Muscle of back (tissue), 13 donors: ENCODE measurements at places on chromosomes 11 and 22. TPM values are rescaled to one million over a fixed set of nuclear protein-coding genes. Genes with fewer than 3 reads are reported as not detected.

Gene GNG3
- polyA plus RNA-seq, result not detected

Gene TXNRD2
- 15.3 TPM for polyA plus RNA-seq

Gene TMEM132A
- 38.4 TPM for polyA plus RNA-seq

GRCh38 chr11:96193745-96194443 is 149.1 kb downstream of the MAML2 start:
- DNase-seq, result no peak

DNA sequence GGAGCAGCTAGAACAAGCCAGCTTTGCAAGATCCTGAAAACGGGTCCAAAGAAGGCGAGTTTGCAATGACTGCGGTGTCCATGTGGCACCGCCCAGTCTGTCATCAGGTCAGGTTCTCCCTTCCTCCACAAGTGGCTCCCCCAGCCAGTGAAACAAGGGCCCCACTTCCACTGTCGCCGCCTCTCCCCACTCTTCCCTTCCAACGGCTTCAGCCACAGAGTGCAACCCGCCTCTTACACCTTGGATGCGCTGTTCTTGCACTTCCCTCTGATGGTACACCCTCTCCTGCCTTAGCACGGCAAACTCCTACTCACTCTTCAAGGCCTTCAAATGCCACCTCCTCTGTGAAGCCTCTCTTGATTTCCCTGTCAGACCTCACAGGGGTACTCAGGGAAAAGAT is 10.8 kb upstream of the TCF20 start:
- no peak for DNase-seq

DNA sequence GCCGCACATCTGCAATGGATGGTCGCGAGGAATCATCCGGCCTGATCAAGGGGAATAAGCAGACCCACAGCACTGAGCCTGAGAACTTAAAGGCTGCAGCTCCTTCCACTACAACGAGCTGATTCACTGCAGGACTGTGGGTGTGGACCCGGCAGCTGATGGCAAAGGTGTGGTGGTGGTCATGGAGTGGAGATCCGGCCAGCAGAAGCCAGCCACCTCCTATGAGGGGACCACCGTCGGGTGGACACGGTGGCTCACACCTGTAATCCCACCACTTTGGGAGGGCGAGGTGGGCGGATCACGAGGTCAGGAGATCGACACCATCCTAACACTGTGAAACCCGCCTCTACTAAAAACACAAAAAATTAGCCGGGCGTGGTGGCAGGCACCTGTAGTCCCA is 66.4 kb downstream of the DGCR2 start:
- no peak for DNase-seq

- no peak for DNase-seq
Measured at GRCh38 chr11:72228229-72228843, 3.8 kb downstream of the INPPL1 start.

GRCh38 chr11:43802509-43802908 is 78.1 kb upstream of the ALKBH3 start:
- DNase-seq, result no peak

Gene ACRV1
- 0.39 TPM for polyA plus RNA-seq

- no peak for DNase-seq
Measured at GRCh38 chr11:1330473-1330872, 21.0 kb upstream of the TOLLIP start.

GRCh38 chr11:75706260-75706729 is 11.3 kb upstream of the MOGAT2 start:
- DNase-seq, result peak; percentile 77

- DNase-seq, result no peak
Measured at GRCh38 chr11:132238331-132238866, 868.0 kb downstream of the NTM start.

DNA sequence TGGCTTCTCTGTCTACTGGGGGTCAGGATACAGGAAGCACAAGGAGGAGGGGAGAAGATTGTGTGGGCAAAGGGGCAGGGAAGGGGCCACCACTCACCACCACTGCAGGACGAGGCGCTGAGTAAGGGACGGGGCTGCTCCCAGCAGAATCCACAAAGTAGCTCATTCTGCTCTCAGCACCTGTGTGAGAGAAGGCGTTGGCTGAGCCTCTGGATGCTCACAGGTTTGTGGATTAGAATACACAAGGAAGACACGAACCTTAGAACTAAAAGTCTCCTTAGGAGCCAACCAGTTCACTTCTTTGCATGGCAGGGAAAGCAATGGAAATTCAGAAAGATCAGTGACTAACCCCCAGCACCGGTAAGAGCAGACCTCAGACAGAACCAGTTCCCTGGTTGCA is 14.4 kb downstream of the ETS1 start:
- no peak for DNase-seq

DNA sequence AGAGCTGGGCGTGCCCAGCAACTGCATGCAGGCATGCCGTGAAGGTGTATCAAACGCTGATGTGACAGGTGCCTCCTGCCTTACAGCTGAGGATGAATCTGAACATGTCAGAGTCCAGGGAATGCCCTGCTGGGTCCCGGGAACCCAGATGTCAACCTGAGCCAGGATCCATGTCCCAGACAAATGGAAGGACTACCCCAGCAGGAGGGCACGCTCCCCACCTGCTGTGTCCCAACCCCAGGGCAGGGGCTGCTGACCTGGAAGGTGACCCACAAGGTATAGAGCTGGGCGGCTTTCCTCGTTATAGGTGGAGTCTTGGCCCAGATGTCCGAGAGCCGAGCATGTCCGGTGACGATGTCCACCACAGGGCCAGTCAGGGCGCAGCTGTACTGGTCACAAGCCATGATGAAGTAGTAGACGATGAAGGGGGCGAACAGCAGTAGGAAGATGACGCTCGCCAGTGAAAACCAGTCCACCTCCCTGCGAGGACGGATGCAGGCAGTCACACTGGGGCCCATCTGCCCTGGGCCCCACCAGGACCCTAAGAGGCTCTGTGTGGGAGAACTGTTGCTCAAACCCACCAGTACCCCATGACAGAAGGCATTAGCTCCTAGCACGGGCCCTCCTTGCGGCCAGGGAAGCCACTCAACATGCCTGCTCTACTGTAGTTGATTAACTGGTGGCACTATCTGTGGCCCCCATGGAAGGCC is 4.3 kb downstream of the DHCR7 start:
- DNase-seq, result no peak

Gene ABTB2
- 4.7 TPM for polyA plus RNA-seq

GRCh38 chr11:100932474-100933100 is 197.0 kb downstream of the PGR start:
- DNase-seq, result peak; percentile 53

Gene MISFA
- polyA plus RNA-seq, result 4.3 TPM

Gene KRTAP5-2
- not detected for polyA plus RNA-seq

DNA sequence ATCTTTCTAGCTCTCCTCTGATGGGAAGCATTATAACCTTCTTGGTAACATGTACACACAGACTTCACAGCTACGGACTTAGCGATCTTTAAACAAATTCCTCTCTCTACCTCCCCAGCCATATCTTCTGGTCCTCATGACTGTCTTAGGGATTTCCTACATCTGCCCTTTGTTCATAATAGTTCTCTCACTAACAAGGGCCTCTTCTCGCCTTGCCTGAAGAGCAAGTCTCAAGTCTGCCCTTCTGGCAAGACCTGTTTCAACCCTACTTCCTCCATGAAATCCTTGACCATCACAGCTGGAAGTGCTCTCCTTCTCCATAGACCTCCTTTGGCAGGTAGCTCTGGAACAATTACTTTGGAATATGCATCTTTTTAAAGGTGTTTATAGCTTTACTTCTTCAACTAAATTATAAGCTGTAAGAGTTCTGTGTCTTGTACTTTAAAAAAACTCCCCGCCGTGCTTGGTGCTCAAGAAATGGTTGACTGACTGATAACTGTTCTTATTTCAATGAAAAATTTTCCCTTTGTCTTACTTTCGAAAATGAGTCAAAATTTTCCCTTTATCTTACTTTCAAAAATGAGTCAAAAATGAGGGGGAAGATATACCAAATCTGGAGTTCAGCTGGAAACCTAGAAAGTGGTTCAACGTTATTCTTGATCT is 34.7 kb downstream of the SNX19 start:
- DNase-seq, result no peak

DNA sequence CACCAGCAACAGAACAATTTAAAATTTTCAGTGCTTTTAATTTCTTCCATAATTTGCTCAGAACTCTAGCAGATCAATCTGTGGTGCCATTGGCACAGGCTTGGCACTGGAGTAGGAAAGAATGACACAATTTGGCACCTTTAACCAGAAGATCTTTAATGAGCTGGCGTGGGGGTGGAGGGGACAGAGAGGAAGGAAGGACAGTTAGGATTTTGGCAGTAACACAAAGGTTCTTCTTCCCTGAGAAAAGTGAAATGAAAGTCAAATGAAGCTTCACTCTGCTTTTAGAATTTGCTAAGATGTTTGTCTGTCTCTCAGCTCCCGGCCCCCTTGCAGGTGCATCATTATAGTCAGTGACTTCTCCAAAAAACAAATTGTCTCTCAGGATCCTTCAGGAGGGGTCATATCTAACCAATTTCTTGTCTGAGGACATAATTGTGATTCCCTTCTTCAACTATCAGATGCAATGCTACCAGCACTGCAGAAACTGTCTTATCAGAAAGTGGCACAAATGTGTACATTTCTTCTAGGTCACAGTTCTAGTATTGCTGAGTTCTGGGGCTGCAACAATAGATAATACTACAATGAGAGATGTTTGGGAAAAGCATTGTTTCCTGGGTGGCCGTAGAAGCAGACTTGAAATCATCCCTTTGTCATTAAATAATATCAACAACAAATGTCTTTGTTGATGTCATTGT is 66.8 kb downstream of the CSTPP1 start:
- DNase-seq, result no peak

Gene SLC22A8
- polyA plus RNA-seq, result not detected
